ENCODE measurements at places on chromosomes 4 and X.

DNA sequence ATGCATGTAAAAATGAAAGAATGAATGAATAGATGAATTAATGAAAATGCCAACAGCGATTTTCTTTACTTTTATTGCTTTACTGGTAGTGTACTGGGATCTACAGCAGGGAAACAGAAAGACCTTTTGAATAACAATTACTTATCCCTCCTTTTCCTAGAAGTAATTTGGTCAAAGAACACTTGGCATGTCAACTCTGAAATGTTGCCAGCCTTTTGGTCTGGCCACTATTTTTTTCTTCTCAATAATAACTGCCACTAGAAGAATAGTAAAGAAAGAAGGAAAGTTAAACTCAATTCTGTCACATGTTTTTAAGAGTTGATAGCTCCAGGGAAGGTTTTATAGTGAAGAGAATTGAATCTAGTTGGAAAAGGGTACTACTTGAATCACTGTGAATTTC lies 52.9 kb downstream of the EPHA5 start:
- DNase-seq = no peak

GRCh38 chr4:39706334-39706733 lies 8.4 kb downstream of the UBE2K start:
- no peak for DNase-seq

DNA sequence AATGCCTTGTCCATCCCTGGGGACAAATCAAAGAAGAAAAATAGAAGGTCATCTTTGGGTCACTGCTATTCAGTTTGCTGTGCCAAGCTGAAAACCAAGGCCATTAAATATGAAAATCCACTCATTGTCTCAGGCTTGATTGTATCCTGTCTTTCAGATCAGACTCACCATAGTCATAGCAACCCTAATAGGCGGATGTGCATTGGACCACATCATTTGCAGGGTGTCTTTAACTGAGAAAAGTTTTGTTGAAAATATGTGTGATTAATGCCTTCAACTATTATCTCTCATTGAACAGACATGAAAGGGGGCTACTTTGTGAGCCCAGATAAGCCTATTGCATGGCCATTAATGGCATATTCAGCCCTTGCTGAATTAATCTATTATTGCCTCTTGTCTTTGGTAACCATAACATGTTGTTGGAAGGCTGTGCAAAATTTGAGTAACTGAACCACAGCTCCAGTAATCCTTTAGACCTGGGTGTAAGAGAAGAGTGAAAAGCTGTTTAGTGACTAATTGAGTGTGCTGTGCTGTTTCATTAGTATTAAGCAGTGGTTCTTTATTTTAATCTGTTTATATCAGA lies 453.6 kb upstream of the EPHA5 start:
- no peak for DNase-seq

- DNase-seq = no peak
These were observed 69.6 kb upstream of the BCOR start for GRCh38 chrX:40167233-40167849.

GRCh38 chr4:143358923-143359643 lies 22.4 kb downstream of the GAB1 start:
- DNase-seq = peak; percentile 44

- no peak for DNase-seq
These were observed 33.9 kb downstream of the PAGE1 start for GRCh38 chrX:49661881-49662280.

- peak; percentile 41 for DNase-seq
These were observed 126.0 kb upstream of the ENPP6 start for GRCh38 chr4:184343502-184344177.

- no peak for DNase-seq
These were observed 507.7 kb downstream of the PDHA2 start for GRCh38 chr4:96347582-96347981.

DNA sequence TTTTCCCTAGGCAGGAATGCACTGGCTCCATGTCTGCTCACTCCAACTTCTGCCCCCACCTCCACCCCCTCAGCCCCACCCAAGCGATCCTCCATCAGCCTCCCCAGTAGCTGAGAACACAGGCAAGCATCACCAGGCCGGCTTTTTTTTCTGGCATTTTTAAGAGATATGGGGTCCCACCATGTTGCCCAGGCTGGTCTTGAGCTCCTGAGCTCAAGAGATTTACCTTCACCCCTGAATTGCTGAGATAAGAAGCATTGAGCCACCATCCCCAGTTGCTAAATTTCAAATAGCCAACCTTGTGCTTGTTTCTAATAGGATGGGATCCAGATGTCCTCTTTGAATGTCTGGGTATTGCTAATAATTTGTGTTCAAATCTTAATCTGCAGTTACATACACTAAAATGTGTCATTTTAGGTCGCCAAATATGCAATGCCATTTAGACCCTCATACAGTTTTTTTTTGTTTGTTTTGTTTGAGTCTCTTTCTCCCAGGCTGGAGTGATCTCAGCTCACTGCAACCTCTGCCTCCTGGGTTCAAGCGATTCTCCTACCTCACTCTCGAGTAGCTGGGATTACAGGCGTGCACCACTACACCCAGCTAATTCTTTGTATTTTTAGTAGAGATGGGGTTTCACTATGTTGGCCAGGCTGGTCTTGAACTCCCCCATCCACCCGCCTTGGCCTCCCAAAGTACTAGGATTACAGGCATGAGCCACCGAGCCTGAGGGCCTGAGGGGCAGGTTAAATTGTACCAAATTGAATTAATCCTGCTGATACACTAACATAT lies 8.8 kb downstream of the LARP7 start:
- no peak for DNase-seq

DNA sequence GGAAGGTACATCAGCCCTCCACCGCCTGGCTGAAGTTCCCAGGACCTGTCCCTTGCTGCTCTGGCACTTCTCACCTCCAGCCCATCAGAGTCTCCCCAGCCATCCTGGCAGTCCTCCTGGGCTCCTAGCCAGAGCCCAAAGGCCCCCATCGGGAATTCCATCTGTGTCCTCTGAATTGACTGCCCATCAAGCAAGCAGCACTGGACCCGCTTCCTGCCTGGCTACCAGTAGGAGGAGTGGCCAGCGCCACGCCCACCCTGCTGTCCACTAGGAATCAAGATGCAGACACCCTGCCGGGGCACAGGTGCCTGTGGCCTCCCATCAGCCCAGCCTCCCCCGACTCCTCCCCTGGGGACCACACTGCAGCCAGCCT lies 47.2 kb downstream of the C4orf50 start:
- DNase-seq = no peak

GRCh38 chr4:100722866-100723459 lies 205.1 kb upstream of the EMCN start:
- no peak for DNase-seq

DNA sequence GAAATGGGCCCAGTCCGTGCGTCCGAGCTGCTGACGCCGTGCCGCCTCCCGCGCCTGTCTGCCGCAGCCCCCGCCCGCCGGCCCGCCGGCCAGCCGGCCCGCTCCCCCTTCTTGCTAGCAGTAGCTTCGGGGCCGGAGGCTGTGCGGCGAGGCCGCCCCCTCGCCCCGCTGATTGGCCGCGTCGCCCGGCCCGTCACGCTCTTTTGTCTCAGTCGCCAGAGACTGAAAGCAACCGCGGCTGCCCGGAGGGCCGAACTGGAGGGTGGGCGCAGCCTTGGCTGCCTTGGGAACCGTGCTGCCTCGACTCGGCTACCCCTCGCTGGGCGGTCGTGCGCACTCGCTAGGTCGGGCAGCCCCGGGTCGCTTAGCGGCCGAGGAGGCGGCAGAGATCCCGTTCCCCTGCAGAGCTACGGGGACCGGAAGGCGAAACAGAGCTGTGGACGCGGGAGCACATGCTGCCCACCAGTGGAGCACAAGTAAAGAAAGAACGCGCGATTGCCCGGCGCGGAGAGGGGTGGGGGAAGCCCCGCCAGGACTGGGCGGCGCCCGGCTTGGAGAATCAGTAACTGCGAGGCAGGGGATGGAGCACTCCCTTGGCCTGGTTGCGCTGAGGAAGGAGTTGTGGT lies at the start of gene ZCCHC18:
Gene ZCCHC18, plus strand, starts transcription at position 198 of the 626 bp plus-strand sequence. CDS start 1,589 bp downstream, outside the sequence.
- peak; percentile 30 for DNase-seq

GRCh38 chrX:83339724-83340123 lies 168.4 kb upstream of the POU3F4 start:
- DNase-seq = no peak

DNA sequence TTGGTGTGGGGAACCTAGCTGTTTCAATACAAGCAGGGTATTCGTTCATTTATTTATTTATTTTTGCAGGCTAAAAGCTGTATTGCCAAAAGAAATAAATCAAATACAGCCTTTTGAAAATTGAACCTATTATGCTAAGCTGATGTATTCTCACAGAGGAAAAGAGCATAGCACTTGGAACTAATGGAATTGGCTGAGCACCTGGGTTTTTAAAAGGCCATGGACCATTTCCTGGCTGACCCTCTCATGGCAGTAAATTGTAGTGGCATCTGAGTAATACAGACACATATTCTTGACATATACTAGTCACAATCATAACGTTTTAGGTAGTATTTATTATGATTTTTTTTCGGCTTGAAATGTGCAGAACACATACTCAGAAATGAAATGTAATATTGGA lies 71.8 kb upstream of the ALG13 start:
- DNase-seq = no peak

GRCh38 chr4:118099106-118099505 lies 64.8 kb downstream of the NDST3 start:
- no peak for DNase-seq

GRCh38 chrX:135985973-135986310 lies 707 bp downstream of the SLC9A6 start:
- no peak for DNase-seq

DNA sequence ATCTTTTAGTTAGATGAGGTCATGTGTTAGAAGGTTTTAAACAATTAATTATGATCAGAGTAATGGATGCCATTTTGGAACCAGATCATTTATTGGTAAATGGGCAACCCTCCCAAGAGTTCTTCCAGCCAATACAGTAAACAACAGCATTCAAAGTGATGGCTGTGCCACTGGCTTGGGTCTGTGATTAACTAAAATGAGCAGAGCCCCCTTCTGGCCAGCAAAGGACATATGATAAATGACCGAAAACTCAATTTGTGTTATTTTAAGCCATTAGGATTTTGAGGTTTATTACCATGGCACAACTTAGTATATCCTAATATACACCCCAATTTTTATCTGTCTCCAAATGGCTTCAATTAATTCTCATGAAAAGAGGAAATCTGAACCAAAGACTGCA lies 90.8 kb upstream of the NPFFR2 start:
- DNase-seq = no peak

GRCh38 chr4:131721883-131722282 lies 1427.2 kb upstream of the PCDH10 start:
- no peak for DNase-seq

DNA sequence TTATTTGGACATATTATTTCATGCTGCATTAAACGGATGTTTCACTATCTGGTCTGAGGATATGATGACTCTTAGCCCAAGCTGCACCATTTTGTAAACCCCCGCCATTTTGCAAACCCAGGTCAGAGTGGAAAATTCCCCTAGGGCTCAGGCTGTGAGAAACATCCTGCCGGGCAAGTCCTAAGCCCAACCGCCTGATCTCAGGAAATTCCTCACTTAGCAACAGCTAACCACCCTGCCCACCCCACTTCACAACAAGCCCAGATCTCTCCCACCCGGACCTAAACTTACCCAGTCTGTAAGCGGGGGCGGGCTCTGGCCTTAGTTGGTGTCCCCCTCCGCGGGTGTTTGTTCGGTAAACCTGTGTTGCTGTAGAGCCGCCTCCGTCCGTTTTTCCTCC lies 2747.1 kb downstream of the PCDH7 start:
- DNase-seq = no peak

DNA sequence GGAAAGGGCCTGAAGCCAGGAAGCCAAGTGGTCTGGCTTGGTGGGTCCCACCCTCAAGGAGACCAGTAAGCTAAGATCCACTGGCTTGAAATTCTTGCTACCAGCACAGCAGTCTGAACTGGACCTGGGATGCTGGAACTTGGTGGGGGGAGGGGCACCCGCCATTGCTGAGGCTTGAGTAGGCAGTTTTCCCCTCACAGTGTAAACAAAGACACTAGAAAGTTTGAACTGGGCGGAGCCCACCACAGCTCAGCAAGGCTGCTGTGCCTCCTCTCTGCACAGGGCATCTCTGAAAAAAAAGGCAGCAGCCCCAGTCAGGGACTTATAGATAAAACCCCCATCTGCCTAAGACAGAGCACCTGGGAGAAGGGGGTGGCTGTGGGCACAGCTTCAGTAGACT lies 63.1 kb downstream of the AFM start:
- no peak for DNase-seq

DNA sequence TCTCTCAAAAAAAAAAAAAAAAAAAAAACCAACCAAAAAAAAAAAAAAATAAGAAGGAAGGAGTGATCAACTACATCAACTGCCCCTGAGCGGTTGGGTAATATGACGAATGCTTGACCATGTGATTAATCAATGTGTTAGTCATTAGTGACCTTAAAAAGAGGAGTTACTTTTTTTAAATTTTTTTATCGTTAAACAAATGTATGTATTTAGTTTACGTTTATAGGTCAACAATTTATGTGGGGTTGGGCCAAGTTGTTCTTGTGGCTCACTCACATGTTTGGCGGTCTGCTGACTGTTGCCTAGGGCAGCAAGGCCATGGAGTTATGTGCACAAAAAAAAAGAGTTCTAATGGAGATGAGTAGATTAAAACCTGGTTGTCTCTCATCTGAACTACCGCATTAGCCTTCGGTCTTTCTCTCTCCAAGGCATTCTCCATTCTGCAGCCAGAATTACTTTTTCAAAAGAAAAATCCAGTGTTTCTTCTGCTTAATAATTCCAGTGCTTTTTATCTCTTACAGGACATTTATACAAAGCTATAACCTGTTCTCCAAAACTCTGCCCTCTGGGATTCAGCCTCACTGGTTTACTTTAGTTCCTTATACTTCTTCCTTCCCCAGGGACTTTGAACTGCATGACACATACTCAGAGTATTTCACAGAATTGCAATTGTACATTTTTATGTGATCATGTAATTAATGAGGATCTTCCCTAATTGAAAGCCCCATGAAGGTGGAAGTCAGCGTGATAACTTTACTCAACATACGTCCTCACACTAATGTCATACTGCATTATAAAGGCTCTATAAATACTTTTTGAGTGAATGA lies 505.5 kb downstream of the ANKRD50 start:
- no peak for DNase-seq

DNA sequence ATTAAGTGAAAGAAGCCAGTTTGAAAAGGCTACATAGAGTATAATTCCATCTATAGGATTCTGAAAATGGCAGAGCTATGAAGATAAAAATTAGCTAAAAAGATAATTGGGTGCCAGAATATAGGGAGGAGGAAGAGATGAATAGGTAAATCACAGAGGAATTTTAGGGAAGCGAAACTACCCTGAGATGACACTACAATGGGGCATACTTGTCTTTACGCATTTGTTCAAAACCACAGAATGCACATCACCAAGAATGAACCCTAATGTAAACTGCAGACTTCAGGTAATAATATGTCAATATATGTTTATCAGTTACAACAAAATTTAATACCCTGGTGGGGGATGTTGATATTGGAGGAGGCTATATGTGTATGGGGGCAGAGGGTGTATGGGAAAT lies 1342.9 kb downstream of the ADGRL3 start:
- DNase-seq = no peak

DNA sequence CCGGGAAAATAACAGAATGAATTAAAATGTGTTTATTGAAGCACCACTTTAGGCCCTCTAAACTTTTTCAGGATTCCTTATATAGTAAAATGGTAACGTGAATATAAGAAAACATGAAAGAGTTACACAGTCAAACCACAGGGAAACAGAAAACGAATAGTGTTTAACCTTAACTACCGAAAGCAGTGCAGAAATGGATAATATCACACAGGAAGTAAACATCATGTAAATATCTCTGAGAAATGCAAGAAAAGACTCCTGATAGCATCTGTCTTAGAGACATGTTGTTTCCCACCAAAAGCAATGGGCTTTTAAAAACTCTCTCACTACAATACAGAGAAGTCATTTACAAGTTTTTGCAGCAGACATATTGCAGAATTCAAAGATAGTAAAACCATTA lies 323.9 kb upstream of the CXXC4 start:
- no peak for DNase-seq

Data from stimulated activated CD4-positive, alpha-beta T cell treated with anti-CD3 and anti-CD28 coated beads, Interleukin-1b, Interleukin-23, amount 100 ng/mL, for 48 hours (primary cell).